ENCODE measurements at places on chromosomes 13 and 19.

DNA sequence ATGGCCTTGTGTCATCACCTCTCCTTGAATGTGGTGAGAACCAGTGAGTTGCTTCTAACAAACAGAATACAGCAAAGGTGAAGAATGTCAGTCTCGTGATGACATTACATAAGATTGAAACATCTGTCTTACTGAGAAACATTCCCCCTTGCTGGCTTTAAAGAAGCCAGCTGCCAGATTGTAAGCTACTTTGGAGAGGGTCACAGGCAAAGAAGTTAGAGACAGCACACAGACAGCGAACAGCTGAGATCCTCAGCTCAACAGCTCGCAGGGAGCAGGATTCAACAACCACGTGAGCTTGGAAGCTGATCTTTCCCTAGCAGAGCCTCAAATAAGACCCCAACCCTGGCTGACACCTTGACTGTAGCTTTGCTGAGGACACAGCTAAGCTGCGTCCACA lies 367.9 kb downstream of the LIG4 start:
- no peak for DNase-seq

- DNase-seq: no peak
Observed at GRCh38 chr13:96860882-96861281, 133.4 kb downstream of the OXGR1 start.

GRCh38 chr13:25180775-25181537 lies 8.9 kb upstream of the AMER2 start:
- DNase-seq: no peak

- no peak for DNase-seq
Observed at GRCh38 chr19:39871886-39872866, 26.0 kb upstream of the FBL start.

Measured in CD4-positive, alpha-beta memory T cell (primary cell).